A549 (cell line): ENCODE measurements at places on chromosomes 7 and 10. TPM values are rescaled to one million over a fixed set of nuclear protein-coding genes. Genes with fewer than 3 reads are reported as not detected.
A peak's percentile ranks its signal among the peaks of the same experiment; 100 is the strongest.

Gene ZNF727
- polyA plus RNA-seq = not detected in 3 replicates

DNA sequence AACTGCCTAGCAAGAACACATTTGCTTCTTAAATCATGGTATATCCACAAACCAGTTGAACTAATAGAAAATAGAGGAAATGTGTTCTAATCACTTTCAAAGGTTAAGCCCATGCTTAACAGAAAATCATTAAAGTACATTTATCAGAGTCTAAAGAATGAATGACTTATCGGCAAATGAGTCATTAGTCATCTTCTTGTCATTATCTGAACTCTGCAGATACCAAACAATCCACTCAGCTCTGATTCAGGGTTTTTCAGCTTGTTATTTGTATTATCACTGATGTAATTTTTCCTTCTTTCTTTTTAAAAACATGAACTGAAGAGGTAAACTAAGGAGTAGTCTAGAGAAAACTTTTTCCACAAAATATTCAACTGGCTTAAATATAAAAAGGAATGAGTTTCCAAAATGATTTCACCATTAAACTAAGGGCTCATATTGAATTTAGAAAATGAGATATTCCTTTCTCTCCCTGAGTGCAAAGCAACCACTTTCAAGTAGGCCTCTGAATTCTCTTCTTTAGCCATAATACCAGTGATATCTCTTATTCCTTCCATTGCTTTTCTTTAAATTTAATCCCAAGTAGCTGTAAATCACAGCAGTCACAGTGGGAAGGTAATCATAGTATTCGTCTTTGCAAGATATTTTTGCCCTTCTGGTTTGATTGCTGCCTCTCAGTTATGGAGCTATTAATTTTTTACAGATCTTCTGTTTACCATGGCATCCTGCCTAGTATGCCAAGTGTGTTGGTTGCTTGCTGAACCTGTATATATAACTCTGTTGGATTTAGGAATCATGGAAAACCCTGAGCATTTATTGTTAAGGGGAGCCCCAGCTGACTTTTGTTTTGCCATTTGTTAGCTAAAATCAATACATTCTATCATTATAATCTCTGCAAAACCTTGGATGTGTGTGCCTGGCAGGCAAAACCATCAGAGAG, 125.1 kb downstream of the THSD7A start:
- peak; percentile 62 for DNase-seq

DNA sequence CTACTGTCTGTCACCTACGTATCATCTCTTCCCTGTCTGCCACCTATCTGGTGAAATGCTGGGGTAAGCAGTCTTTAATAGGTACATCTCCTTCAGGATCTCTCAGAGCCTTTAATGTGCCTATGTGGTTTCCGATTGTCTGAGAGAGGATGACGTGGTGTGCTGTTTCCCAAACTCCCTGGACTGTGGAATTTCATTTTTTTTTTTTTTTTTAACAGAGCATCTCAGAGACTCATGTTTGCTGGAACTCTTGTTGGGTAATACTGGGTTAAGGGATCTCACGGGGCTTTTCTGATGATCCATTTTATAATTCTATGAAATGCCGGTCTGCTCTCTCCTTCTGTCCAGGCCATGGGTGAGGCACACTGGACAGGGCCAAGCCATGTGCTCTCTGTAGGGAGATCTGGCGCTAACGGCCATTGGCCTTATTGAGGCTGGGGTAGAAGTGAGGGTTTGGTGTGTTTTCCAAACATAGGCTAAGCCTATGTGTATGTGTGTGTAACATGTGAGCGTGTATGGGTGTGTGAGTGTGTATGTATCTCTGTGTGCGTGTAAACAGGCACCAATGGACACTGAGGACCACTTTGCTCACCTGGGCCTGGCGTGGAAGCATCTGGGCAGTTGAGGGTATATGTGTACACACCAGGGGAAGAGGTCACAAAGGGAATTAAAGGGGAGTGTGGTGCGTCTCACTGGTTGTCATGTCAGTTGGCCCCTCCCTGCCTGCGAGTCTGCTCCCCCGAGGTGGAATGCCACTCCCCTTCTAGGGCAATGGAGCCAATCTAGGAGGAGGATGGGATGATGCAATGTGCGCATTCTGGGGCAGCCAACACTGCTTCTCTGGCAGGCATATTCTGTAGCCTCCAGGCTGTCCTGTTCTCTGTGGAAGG, 7.8 kb downstream of the ADRA2A start:
- DNase-seq = no peak

GRCh38 chr7:104034679-104035078, 45.2 kb upstream of the RELN start:
- no peak for DNase-seq

GRCh38 chr7:135420786-135421185, 89.1 kb downstream of the CNOT4 start:
- no peak for DNase-seq

DNA sequence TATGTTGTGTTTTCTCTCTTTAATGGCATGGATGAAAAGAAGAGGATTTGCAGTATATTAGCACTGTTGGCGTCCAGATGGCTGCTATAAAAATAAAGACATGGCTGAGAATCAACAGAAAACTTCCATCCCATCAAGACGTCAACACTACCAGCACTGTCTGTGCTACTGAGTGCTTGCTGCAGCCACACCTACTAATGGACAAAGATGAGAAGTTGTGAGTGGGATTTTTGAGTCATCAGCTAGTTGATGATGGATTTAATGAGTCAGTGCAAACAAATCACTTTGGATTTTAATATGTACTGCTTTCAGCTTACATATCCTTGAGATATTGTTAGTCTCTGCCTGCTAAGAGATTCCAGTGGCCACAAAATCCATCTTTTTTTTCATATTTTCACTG, 631.0 kb upstream of the ANKRD30A start:
- peak; percentile 9 for DNase-seq

Gene AOAH
- polyA plus RNA-seq = not detected in 3 replicates

DNA sequence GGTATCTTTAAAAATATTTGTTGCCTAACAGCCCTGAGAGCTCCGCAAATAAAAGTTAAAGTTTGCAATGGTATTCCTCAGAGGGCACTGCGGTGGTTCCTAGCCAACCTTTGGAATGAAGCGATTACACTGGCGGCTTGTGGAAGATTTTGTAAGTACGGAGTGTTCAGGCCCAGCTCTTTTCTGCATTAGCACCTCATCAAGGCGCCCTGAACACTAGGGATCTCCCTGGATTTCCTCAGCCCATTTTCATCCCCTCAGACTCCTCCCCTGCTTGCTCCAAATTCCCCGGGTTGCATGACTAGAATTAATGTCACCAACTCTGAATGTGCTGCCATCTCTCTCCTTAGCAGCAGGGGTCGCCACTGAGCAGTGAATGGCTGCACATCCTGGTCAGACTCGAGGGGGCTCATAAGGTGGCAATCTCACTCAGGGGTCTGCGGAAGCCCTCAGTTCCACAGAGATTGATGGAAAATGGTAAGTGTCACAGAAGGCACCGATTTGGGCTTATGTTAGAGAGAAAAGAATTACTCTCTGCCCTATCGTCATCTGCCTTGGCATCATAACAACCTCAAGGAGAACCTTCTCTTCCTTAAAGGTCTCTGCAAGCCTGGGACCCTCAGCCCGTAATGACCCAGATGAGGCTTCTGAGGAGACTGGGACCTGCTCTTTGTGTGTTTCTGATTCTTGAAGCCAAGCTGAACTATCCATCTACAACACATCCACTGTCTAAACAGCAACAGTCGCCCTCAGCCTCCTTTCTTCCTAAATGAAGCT, 262.8 kb upstream of the AOAH start:
- DNase-seq = peak; percentile 75

DNA sequence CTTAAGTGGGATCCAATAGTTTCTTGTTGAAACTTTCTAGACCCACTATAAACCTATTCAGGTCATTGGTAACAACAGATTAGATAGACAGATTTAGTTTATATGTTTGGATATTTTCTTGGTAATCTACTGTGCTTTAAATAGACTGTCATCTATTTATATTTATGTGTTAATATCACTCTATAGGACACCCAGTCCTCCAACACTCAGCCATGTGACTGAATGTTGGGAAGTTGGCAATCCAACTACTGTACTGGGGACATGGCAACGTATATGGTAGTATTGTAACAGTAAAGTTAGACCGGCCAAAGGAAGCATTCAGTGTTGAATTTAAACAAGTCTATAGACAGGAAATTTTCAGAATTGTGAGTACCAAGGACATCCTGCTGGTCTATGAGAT, 42.6 kb upstream of the HECTD2 start:
- DNase-seq = no peak

DNA sequence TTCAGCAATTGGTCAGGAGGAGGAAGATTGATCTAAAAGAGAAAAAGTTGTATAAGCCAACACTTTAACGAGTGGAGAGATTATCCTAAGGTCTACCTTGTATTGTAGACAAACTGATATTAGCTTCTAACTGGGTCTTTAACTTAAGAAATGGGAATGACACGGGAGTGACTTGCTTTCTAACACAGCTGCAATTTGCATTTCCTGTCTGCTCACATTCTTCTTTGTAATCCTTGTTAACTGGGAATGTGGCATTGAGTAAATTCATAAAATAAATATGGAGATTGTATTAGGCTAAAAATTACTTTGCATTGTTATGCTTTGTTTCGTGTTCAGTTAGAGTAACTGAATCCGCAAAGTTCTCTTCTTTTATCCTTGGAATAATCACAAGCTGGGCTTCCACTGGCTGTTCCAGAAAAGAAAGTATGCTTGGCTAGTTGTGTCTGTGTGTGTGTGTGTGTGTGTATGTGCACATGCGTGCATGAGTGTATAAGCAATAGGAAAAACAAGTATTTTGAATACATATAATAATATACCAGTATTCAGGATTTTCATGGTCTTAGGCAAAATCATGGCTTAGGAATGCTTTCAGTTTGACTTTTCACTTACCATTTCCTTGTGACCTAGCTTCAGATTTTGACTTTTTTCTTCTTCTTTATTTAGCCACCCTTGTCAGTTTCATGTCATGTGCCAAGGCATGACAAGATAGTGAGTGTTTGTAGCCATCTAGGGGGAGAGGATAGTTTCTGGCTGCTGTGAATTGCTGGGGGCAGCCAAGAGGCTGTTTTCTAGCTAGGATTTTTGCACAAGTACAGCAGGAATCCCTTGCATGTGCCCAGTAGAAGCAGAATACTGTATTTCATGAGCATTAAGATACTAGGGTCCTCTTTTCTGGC, 54.5 kb upstream of the FZD8 start:
- DNase-seq = no peak

GRCh38 chr10:70355051-70356021, 27.1 kb downstream of the LRRC20 start:
- no peak for DNase-seq

GRCh38 chr10:51445588-51445987, 253.8 kb downstream of the CSTF2T start:
- no peak for DNase-seq

DNA sequence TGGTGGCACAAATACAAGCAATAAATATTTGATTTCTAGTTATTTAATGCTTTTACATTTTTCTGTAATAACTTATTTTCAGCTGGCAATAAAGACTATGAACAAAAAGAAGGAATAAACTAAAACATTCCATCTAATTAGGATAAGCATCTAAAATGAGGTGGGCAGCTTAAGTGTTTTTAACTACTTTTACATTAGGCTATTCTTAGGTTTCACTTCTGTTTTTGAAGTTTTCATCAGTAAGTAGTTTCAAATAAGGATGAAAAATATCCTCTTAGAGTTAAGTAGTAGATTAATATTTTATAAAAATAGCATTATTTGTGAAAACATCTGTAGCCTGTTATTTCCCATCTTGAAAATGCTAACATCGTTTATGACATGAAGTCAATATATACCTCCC, 15.9 kb downstream of the NT5C2 start:
- DNase-seq = no peak

DNA sequence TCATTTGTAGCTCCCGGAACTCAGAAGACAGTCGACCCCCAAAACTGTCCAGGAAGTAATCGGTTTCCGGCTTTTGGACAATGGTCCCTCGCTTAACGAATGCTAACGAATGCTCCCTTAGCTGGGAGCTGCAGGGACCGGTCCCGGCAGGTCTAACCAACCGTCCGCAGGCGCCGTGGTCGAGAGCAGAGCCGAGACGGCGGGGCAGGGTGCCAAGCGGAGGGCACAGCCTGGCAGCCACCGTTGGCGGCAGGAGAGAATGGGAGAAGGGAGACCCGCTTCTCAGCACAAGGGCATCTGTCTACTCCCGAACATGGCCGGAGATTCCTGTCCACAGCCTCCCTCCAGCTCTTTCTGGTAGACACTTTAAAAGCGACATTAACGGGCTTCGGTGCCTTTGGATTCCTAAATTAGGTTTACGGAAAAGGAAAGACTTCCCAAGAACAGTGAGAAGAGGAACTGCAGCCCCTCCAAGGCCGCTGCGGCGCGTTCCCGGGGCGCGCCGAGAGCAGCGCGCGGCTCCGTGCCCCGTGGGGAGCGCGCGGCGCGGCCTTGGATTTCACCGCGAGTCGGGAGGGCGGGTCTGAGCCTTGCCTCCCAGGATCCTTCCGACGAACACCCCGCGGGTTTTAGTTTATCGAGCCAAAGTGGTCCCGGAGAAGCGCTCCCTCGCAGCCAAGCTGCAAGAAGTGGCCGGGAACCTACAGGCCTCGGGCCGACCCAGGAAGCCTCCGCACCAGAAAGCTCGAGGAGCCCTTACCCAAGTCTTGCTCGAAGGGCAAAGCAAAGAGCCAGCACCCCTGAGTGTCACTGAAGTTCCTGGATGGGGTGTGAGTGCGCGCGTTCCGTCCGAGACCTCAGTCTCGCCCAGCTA, 3.6 kb upstream of the TBX20 start:
- no peak for DNase-seq

DNA sequence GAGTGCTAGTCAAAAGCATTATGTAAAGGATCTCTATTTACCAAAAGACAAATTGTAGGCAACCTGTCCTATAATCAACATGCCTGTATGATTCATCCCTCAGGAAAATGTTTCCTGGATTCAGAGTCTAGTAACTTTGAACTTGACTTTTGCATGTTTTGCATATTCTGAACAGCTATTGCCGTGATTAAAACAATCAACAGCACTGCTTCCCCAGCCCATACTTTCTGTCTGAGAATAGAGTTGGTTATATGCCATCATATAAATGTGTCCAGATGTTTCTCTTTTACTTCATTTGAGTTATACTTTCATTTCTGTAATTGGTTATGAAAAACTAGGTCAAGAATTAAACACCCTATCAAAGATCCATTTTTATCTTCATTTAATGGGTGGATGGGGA, 83.5 kb downstream of the ZMYND11 start:
- DNase-seq = no peak

- no peak for DNase-seq
Measured at GRCh38 chr10:115001506-115002381, 63.7 kb downstream of the TRUB1 start.

DNA sequence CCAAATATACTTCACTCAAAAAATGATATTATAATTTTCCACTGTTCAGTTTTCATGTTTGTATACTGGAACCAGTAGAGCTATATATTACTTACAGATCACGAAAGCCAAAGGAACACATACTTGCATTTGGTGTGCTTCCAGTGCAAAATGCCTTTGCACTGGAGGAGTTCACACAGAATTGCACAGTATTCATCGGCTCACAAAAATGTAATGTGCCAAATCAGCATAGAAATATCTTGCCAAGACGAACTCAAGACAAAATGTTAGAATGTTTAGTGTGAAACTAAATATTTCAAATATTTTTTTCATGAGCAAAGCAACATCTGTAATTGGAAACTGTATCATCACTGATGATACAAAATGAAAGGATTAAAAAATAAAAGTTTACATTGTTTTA, 646.2 kb upstream of the SEMA3D start:
- no peak for DNase-seq
